ENCODE measurements at places on chromosomes 1 and 21.

GRCh38 chr21:17498586-17498985, 14.3 kb upstream of the CXADR start:
- no peak for DNase-seq

- no peak for DNase-seq
Measured at GRCh38 chr21:44293551-44294231, 6.2 kb upstream of the PFKL start.

DNA sequence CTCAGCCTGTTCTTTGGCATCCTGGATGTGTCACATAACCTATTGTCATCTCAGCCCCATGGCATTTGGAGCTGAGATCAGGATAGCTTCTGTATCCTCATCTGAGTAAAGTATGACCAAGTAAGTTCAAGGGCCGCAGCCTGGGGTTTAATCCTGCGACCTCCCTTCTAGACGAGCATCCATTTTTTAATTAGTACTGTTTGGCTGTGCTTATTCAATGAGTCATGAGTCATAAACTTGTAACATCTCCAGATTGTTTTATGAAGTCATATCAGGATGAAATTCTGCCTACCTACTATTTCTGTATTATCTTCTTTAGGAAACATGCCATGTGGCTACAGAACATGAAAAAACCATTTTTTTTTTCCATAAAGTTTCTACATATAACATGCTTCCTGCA, 119.1 kb downstream of the ERG start:
- DNase-seq = no peak

- no peak for DNase-seq
Measured at GRCh38 chr1:51247022-51247421, 10.9 kb downstream of the RNF11 start.

GRCh38 chr1:158716335-158716734, 4.2 kb downstream of the OR6K3 start:
- DNase-seq = no peak

GRCh38 chr21:44831227-44831860, 13.5 kb upstream of the SUMO3 start:
- no peak for DNase-seq

DNA sequence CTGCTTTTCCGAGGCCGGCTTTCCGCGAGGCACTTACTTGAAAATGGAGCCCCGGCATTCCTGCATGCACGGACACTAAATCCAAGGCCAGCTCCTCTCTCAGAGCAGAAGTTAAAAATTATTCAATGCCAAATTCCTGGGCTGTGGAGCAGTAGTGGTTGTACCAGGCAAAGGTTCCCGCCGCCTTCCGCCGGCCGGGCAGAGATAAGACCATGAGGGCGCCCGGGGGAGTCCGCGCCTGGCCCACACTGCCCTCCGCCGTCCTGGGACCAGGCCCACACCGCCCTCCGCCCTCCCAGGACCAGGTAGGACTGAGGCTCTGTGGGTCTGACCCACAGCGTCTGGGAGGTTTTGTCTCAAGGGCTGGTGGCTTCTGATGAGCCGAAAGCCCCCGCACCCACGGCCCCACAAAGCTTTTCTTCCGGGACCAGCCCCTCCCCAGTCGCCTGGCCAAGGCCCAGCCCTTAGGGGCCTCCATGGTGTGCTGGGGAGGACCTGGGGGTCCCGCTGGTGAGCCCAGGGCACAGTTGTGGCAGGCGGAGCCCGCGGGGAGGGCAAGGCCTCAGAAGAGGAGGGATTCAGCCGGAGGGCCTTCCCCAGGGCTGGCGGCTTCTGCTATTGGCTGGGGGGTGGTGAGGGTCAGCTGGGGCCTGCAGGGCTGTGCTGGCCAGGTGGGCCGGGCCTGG, 12.7 kb upstream of the C1orf159 start:
- DNase-seq = no peak

DNA sequence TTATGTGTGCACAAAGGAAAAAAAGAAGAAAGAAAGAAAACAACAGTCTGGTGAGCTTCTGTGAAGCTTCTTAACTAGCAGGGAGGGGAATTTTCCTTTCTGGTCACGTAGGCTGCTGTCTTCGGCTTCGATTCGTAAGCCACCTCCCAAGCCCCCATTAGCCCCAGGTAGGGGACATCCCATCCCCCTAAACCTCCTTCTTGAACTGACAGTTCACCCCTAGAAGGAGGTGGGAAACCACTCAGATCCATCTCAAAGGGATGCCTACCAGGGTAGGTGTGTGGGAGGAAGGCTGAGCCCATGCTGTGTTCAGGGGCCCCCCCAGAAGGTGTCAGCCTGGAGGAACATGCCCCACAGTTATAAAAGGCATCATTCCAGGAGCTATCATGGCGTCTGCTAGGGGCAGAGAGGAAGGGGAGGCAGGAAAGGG, 25.8 kb downstream of the CD247 start:
- no peak for DNase-seq

DNA sequence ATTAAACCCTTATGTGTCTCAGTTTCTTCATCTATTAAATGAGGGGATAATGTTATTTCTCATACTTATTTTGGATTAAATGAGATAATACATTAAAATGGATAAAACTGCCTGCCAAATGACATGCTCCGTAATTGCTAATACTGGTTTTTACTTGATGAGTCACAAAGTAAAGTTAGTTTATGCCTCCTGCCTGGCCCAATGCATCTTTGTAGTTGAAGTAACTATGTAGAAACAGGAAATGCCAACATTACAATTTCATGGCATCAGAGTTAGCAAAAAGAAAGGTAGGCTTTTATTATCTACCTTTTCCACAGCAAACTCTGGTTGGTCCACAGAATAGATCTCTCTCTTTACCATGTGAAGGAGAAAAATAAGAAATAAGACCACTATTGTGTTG, 214.5 kb downstream of the TBX15 start:
- DNase-seq = no peak

DNA sequence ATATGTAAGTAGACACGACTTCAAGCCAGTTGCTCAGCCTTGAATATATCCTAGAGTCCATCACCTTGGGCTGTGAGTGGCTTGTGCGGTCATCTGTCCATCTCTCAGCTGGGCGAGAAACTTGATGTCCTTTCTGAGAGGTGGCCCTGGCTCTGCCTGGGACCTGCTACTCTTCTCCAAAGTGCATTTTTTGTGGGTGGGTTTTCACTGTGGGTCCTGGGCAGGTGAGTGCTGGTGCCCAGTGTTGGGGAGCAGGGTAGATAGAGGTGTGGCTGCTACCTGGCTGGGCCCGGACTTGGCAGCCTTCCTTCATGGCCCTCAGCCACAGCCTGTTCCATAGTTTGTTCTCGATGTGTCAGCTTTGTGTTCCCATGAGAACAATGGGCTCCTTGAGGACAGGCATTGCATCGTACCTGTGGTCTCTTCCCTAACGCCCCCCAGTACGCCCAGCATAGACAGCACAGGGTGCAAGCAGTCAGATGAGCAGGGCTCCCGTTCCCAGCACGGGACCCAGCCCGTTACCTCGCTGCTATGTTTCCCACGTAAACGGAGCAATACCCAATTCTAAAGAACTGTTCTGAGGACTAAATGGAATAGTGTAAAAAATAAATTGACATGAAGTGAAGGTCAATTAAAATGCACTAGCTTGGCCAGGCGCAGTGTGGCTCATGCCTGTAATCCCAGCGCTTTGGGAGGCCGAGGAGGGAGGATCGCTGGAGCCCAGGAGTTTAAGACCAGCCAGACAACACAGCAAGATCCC, 877 bp upstream of the SLX9 start:
- no peak for DNase-seq

- no peak for DNase-seq
Measured at GRCh38 chr1:93522721-93523120, 74.8 kb downstream of the FNBP1L start.

GRCh38 chr1:50976890-50977574, 7.0 kb downstream of the CDKN2C start:
- DNase-seq = peak; percentile 85

GRCh38 chr1:236393681-236394481, at the start of gene EDARADD:
EDARADD (plus strand) TSS chr1:236394286; CDS start chr1:236394445, 159 bp downstream.
- no peak for DNase-seq

DNA sequence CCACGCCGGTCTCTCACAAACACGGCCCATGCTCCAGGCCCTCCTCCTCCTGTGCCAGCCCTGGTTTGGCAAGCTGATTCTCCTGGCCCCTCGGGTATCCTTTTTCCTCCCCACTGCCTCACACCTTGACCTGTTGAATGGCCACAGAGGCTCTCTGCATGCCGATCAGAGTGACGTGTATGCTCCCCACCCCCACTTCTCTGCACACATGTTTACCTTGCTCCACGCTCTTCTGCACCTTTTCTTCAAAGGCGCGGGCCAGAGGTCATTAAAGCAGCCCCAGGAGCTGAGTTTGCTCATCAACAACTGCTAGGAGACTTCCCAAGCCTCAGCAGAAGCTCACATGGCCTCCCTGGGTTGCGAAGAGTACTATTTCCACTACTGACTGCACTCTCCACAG, 139.3 kb upstream of the EDN2 start:
- DNase-seq = no peak

GRCh38 chr21:38913893-38914527, 108.3 kb downstream of the ETS2 start:
- no peak for DNase-seq

GRCh38 chr1:30375156-30375555, 348.2 kb downstream of the MATN1 start:
- no peak for DNase-seq

DNA sequence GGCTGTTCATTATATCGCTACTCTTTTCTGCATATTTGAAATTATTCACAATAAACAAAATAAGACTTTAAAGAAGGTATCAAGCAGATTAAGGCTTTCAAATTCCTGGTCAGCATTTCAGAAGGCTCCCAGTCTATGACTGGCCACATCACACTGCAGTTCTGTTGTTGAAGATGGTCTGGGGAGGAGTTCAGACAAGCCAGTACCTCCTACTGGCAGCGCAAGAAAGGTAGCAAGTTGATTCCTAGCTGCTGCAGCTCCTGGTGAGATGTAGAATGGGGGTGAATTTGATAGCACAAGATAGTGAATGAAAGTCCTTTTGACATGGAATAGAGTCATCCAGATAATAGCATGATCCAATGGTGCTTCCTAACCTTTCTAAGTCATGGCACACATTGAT, 88.2 kb upstream of the BEND5 start:
- DNase-seq = no peak

GRCh38 chr1:24465638-24466037, 37.0 kb upstream of the RCAN3 start:
- DNase-seq = no peak

DNA sequence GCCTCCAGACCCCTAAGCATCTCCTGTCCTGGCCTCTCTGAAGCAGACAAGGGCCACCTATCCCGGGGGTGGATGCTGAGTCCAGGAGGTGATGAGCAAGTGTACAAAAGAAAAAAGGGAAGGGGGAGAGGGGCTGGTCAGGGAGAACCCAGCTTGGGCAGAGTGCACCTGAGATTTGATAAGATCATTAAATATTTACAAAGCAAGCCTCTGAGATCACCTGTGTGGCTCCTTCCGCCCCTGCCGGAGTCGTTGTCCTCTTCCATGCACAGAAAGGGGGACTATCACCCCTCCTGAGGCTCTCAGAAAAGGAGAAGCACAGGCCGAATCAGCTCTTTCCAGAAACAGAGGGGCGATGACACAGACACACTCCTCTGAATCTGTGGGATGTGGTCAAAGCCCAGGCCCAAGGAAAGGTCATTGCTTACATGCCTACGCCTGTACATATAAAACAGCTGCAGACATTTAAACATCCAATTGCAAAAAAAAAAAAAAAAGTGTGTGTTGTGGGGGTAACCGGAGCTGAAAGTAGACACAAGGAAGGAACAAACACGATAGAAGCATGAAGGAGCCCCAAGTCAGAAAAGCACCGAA, 30.9 kb downstream of the PRSS38 start:
- DNase-seq = no peak

GRCh38 chr1:99146129-99146848, 118.0 kb upstream of the PLPPR4 start:
- DNase-seq = no peak

DNA sequence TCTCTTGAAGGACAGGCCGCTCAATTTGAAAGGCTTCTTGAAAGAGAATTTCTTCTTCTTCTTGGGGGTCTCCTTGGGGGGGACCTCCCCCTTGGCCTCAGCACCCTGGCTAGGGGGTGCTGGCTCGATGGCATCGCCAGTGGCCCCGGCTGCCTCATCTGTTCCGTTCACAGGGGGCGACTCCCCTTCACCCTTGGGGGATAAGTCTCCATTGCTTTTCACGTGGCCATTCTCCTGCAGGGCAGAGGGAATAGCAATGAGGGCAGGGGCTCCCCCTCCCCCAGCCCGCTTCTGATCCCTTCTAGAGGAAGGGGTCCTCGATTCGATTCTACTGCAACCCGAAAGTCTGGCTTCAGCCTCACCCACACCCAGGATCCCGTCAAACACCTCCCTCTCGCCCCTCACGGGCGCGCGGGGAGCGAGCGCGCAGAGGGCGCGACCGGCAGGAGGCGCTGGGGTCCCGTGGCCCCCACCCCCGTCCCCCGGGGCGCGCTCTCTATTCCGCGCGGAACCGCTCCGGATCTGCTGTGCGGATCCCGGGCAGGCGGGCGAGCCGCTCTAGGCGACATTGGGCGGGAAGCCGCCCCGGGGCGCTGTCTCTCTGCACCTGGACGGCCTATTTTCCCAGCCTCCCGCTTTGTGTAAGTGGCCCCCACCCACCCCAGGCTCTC, 1.0 kb downstream of the MARCKSL1 start:
- DNase-seq = no peak

GRCh38 chr1:9825093-9826074, 1.6 kb upstream of the CLSTN1 start:
- DNase-seq = peak; percentile 30

DNA sequence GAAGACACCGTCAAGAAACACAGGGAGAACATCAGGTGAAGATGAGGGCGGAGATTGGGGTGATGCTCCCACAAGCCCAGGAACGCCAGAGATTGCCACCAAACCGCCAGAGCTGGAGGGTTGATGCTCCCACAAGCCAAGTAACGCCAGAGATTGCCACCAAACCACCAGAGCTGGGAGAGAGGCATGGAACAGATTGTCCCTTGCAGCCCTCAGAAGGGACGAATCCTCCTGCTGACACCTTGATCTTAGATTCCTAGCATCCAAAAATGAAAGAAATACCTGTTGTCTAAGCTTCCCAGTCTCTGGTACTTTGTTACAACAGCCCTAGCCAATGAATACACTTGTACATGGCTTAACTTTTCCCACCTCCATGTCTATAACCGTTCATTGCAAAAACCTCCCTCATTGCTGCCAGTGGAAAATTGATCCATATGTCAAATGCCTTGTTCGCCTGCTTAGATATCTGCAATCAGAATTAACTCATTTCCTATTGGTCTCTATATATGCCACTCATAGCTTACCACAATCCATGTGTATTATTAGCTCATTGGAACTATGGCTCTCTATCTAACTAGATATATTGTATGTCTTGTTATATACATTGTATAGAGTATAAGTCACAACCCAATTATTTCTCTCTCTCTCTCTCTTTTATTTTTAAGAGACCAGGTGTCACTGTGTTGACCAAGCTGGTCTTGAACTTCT, 127.4 kb downstream of the ADSS2 start:
- DNase-seq = no peak

GRCh38 chr1:227959325-227959860, 11.7 kb upstream of the WNT9A start:
- DNase-seq = no peak

GRCh38 chr1:225486856-225487255, 59.0 kb upstream of the LBR start:
- no peak for DNase-seq

All from DMS 273 treated with DMSO at 0.1 percent for 48 hours (cell line).